Cerebellar nuclear complex (tissue), 1 donor: ENCODE measurements at places on chromosomes 7 and 10.

- no peak for DNase-seq
Observed at GRCh38 chr10:131921184-131921583, 20.4 kb downstream of the PPP2R2D start.

DNA sequence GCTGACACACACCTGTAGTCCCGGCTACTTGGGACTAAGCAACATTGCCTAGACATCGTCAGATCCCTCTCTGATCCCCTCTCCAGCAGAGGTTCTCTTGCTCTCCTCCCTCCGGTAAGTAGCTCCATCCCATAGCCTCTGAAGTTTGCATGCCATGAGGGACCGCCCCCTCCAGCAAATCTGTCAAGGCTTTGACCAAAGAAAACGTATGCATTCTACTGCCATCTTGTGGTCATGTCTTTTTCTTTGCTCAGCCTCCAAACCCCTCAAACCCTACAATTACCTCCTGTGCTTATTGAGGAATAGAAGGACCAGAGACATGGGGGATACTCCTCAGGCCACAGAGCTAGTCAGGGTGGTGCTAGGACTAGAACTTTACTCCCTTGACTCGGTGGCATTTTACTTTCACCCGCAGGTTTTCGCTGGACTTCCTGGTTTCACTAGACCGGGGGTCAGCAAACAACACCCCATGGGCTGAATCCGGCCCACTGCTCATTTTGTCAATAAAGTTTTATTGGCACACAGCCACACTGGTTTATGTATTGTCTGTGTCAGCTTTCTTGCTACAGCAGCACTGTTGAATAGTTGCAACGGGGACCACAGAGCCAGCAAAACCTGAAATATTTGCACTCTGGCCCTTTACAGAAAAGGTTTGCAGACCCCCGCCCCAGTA lies 202.6 kb upstream of the FOXK1 start:
- DNase-seq: no peak

DNA sequence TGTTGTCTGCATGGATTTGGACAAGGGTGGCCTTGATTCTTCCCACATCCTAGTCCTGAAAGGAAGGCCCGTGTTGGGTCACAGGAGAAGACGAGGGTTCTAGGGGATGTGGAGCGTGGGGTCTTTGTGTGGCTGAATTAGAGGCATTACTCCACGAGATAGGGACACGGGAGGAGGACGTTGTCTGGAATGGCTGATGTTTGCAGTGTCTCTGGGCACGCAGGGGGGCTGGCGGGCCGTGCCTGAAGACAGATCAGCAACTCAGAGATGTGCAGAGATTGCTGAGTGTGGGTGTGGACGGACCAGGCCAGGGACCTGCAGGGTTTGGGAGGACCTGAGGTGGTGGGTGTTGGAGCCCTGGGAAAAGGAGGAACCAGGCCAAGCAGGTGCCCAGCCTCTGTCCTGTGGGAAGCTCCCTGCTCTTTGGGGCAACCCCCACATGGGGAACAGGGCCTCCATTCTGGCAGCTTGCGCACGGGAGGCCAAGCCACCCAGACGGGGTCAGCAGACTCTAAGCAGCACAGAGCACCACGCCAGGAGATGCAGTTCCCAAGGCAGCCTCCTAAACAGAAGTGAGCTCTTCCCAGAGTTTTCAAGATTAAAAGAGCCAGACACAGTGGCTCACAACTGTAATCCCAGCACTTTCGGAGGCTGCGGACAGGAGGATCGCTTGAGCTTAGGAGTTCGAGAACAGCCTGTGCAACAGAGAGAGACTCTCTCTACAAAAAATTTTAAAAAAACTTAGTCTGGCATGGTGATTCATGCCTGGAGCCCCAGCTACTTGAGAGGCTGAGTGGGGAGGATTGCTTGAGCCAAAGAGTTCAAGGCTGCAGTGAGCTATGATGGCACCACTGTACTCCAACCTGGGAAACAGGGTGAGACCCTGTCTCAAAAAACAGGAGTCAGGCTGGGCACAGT lies 71.0 kb upstream of the GTF2I start:
- DNase-seq: no peak

GRCh38 chr7:91942312-91942711 lies 1.6 kb downstream of the AKAP9 start:
- no peak for DNase-seq

DNA sequence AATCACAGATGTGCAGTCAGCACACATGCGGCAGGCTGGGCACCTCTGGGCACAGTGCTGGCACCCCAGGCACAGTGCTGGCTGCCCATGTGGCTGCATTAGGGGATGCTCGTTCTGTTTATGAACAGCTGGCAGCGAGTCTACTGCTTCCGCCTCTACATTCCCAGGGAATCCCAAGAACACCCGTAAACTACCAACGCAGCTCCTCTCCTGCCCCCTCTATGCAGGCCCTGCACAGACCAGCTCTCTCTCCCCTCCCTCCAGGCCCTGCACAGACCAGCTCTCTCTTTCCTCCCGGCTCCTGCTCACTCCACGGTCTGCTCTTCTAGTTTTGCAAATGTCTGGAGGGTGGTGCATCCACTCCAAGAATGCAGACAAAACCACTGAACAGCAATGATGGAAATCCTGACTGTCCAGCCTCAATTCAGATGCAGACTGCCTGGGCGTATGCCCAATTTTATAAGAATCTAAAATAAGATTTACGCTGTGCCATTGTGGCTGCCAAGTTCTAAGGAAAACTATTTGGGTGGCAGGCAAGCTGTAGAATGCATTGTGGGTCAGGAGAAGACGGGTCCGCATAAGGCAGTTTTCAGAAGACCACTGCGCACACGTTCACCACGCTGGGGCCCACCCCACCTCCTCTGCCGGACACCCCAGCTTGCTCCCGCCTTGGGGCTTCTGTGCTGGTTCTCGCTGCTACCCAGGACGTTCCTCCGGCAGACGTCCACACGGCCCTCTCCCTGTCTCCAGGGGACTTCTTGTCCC lies 234.6 kb downstream of the ZMYND11 start:
- DNase-seq: no peak

DNA sequence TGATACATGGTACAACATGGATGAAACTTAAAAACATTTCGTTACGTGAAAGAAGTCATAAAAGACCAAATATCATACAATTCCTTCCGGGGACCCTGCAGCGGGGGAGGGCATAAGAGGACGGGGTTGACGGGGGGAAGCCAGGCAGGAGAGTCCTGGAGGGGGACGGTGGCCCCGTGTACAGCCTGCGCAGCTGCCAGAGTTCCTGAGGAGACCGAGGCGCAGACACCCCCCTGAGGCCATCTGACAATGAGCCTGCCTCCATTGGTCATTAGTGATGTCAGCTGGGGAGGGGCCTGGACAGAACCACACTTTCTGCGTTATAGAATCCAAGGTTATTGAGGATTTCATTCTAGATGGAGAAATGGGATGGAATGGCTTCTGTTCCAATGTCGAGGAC lies 47.2 kb downstream of the PRKAG2 start:
- no peak for DNase-seq

- DNase-seq: no peak
Observed at GRCh38 chr10:118775478-118775877, 20.7 kb upstream of the CACUL1 start.

DNA sequence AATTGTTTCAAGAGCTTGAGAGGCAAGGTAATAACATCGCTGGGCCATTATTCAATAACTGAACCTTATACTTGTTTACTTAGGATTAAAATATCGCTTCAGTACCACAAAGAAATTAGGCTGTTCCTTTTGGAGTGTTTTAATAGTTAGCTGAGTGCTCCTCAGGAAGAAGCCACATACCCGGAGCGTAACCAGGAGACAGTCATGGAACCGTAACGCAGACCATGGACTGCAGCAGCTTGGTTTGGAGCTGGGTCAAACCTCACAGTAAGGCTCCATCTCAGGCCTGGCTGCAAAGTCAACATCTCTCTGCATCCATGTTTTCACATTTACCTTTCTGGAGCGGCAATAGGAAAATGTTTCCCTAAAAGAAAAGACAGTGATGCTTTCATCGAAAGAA lies 599.0 kb downstream of the TNS3 start:
- no peak for DNase-seq

GRCh38 chr10:3263082-3263481 lies 90.5 kb upstream of the PITRM1 start:
- no peak for DNase-seq

DNA sequence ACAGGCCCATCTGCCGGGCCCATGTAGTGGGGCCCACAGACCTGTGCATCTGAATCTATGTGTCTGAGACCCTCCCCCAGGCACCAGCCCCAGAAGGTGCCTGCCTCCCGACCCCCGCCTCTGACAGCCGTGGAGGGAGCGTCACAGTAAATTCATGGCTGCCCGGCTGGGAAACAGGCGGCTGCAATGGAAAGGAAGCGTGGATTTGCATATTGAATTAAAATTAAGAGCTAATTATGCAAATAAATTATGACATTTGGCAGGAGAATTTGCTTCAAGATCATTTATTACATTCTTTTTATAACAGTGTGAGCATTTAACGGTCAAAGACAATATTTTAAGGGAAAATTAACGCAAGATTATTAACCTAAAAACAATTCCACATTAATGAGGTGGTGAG lies 92.3 kb downstream of the HIF1AN start:
- DNase-seq: no peak

DNA sequence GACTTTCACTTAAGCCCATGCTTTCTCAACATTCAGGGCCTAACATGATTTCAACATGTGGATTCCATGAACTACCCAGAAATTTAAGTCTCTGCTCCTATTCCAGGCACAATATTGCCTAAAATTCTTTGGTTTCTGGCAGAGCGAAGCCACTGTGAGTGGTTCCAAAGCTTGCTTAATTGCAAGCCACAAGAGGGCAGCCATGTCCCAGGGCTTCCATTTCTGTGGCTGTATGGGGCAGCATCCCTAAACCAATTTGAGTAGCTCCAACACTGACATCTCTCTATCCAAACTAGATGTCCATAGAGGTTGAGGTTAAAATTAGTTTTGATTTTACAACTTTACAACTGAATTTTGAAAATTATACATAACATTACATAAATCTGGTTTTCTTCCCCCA lies 56.3 kb upstream of the MDFIC start:
- no peak for DNase-seq

GRCh38 chr7:157699357-157700013 lies 362.7 kb downstream of the DNAJB6 start:
- no peak for DNase-seq

GRCh38 chr7:52639126-52639525 lies 396.3 kb upstream of the POM121L12 start:
- no peak for DNase-seq

GRCh38 chr7:29873644-29874294 lies 67.5 kb downstream of the WIPF3 start:
- DNase-seq: no peak

DNA sequence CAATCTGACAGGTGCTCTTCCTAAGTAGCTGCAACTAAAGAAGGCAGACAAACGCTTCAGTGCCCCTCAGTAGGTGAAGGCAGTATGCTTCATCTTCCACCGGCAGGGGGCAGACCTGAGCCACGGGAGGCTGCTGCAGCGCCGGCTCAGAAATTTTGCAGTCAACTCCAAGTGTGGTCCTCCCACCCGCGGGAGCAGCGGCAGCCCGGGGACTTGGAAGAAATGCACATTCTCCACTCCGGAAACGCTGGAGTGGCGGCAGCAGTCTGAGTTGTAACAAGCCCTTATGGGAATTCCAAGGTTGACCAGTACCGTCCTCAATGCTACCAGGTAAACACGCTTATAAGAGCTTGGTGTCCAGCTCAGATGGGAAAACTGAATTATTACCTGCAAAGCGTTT lies 3.4 kb downstream of the IGFBP3 start:
- DNase-seq: no peak

GRCh38 chr10:6863381-6863780 lies 283.3 kb upstream of the PRKCQ start:
- no peak for DNase-seq

GRCh38 chr10:36051500-36051991 lies 409.4 kb upstream of the FZD8 start:
- DNase-seq: no peak

DNA sequence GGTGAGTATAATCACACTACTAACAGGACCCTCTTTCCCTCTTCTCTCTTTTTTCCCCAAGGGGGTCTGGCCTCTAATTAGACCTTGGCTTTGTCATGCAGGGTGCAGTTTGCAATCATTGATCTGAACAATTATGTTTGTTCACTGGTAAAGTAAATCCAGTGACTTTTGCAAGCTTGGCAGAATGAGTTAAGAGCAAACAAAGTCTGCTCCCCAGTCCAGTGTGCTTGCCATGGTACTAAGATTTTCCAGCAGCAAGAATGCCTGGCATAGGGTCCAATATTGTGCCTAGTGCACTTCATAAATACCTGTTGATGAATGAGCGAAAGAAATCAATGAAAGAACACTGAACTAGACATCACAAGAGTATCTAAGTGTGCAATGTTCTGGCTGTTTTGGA lies 43.9 kb downstream of the PLXDC2 start:
- no peak for DNase-seq

DNA sequence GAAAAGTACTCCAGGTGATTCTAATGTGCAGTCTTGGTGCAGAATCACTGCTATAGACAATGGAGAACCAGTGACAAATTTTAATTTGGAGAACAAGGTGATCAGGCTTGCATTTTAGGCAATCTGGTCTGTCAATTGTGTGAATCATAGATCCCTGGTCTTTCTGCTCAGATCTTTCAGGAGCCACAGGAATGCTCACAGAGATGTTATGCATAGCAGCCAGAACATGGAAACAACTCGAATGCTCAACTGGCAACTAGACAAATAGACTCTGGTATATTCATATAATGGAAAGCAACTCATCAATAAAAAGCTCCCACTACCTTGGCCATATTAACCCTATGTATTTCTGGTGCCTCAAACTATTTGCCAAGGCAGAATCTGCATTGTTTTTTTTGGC lies 209.1 kb downstream of the PHF14 start:
- DNase-seq: no peak

GRCh38 chr7:140771826-140772225 lies 75.3 kb downstream of the NDUFB2 start:
- DNase-seq: no peak

DNA sequence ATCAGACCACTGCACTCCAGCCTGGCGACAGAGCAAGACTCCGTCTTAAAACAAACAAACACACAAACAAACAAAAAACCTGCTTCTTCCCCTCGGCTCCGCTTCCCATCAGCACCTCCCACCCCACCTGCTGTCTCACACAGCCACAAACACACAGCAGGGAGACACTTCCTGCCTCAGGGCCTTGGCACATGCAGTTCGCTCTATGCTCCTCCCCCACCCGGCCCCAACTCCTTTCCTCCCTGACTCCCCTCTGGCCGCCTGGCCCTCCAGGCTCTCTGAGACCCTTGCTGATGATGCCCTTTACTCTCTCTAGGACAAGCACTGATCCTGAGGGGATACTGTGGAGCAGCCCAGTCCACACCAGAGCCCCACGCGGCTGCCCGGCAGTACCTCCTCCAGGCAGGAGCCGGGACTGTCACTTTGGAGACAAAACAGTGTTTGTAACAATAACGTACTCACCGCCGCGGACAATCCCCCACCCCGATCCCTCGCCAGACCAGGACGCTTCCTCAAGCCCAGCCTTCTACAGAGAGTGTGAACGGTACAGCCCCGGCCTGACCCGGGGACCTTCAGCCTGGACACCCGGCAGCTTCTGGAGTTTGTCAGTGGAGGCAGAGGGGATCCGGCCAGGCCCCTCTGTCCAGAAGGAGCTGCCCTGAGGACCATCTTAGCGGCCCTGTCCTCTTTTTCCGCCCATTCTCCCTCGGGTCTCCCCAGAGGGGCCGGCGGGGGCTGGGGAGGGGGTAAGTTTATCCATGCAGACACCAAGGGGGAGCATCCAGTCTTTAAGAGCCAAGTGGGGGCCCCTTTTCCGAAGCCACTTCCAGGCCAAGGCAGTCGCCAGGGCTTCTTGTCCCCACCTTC lies 50.0 kb upstream of the GTF2IRD1 start:
- no peak for DNase-seq
